AG04449 (cell line): ENCODE measurements at places on chromosomes 5 and 9.

DNA sequence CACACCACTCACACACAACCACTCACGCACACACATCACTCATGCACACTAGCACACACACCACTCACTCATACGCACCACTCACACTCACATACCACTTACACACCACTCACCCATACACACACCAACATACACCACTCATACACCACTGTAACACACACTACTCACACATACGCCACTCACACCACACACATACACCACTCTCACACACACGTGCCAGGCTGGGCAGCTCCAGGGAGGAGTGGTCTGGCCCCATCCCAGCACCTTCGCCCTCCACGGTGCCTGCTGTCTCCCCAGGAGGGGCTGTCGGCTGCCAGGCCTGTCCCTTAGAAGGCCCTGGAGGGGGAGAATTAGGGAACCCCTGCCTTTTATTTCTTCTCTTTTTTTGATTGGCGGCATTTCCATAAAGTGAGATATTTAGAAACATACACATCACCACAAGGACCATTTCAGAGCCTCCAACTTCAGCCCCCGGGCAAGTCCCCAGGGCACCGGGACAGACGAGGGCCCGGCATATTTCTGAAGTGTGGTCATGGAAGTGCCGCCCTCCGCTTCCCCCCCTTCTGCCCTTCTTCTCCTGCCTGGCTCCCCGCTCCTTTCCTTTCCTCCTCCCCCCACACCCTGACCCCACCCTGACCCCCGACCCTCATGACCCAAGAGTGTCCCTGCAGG lies 6.3 kb upstream of the ASB6 start:
- DNase-seq: no peak

- DNase-seq: no peak
Measured at GRCh38 chr5:124231230-124231629, 515.2 kb downstream of the ZNF608 start.

DNA sequence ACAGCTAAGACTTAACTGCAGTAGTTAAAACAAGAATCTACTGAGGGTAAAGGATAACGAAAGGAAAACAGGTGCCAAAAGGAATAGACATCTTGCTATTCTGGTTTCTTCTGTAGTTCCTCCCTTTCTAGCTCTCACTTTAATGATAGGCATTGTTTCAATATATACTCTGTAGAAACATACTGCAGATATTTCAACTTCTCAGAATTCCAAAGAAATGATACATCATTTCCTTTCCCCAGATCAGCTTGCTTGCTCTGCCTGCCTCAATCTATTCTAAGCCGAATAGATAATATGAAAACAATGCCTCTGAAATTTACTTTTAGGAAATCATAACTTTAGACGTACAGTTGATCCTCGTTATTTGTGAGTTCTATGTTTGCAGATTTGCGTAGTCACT lies 46.3 kb downstream of the ACO1 start:
- DNase-seq: no peak

- no peak for DNase-seq
Measured at GRCh38 chr9:127569886-127570401, 42.1 kb upstream of the STXBP1 start.

DNA sequence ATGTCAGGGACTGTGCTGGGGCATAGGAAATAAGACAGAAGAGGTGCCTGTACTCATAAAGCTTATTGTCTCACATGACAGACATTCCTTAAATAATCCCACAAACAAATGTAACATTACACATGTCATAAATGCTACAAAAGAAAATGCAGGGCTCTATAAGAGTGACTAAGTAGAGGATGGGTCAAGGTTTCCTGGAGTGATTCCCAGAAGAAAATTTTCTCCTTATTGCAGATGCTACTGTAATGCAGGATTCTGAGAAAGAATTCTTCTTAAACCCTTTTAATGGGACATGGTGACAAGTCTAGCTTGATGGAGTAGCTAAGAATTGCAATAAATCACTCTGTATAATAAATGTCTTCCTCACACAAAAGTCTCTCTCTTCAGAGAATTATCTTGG lies 55.7 kb downstream of the SH3TC2 start:
- DNase-seq: peak; percentile 49

- DNase-seq: no peak
Measured at GRCh38 chr9:101094686-101095085, 66.2 kb downstream of the PLPPR1 start.

GRCh38 chr5:115858396-115858795 lies 16.7 kb downstream of the AP3S1 start:
- DNase-seq: no peak

DNA sequence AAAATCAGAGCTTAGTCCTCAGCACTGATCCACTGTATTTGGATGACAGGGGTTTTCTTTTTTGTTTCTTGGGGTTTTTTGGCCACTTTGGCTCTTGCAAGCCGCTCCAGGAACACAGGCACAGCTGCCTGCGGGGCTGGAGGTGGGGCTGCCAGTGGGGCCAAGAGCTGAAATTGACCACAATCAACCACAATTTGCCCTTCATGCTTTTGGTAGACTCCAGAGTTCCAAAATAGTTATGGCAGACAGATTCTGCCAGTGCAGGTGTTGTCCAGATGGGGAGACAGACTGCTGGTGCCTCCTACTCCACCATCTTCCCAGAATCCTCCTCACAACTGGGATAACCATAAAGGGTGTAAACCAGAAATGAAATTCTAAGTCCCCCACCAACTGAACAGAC lies 36.5 kb downstream of the PLEKHG4B start:
- DNase-seq: no peak

- no peak for DNase-seq
Measured at GRCh38 chr9:5543875-5544702, 33.8 kb downstream of the PDCD1LG2 start.

DNA sequence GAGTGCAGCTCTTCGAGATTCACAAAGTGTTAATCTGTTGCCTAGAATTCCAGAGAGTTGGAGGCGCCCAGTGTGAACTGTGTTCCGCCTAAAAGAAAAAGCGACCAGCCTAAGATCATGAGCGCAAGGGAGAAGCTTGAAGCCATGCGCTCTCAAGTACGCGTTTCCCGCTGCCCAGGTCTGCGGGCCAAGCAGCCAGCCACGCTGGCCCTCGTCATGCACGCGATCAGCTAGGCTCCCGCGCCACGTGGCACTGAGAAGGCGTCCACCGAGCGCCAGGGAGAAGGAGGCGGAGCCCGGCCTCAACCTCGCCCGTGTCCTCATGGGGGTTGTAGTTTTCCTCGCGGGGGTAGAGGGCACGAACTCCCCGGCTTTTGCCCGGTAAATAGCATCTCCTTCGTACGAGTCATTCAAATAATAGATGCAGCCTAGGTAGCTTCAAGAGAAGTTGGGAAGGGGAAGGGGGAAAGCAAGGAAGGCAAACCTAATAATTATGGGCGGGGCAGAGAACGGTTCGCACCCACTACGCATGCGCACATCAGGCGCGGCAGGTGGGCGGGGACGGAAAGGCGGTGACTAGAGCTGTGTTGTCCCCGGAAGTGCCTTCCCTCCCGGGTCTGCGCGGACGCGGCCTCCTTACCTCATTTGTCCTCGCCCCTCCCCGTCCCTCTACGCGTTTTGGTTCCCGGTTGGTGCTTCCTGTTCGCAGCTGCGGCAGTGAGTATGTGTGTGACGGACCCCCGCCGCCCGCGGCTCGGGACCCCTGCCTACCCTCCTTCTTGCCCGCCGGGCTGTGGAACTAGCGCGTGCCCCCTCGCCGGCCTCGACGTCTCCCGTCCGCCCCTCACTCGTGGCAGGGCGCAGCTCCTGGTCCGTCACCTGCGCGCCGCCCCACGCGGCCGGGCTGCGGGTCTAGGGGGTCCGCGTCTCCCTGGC lies at the start of gene ZCCHC7:
Gene ZCCHC7, plus strand, starts transcription at position 668 of the 936 bp plus-strand sequence.
- peak; percentile 58 for DNase-seq

DNA sequence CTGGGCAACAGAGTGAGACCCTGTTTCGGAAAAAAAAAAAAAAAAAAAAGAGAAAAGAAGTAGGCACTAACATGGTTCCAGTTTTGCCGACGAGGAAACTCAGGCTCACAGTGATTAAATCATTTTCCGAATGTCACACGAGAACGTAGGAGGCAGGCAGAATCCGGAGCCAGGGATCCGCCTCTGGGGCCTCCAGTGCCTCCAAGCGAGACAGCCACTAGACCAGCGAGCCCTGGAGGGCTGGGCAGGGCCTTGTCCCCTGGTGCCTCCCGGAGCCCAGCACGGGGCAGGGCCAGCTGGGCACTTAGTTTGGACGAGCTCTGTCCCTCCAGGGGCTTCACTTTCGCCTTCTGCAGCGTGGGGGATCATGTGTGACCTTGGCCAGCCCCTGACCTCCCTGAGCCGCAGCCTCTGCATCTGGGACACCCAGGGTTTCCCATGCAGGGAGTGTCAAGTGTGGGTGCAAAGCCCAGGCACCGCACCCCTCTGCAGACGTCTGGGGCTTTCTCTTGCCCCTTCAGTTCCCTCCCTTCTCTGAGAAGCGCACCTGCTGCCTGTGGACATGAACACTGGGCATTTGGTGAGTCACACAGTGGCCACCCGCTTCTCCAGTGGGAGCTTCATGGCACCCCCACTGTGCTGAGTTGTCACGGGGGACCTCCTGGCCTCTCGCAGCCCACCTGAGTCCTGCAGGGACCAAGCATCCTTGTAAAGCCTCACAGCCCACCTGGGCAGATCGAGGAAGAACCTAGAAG lies 80.3 kb downstream of the RXRA start:
- DNase-seq: no peak

DNA sequence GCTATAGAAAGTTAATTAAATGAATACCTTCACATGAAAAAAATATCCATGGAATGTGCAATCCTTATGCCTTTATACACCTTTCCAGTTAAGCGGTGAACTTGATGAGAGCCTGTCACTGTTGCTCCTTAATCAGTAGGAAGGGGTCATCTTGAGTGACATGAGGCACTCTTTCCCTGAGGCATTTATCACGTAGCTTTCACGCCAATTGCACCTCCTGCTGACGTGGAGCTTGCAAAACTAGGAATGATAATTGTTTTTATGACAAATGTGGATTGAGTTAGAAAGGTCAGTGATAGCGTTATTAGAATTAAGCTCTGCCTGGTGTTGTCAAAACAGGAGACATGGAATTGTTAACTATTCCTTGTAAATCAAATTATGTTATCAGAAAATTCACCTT lies 79.7 kb downstream of the SLF1 start:
- DNase-seq: no peak

DNA sequence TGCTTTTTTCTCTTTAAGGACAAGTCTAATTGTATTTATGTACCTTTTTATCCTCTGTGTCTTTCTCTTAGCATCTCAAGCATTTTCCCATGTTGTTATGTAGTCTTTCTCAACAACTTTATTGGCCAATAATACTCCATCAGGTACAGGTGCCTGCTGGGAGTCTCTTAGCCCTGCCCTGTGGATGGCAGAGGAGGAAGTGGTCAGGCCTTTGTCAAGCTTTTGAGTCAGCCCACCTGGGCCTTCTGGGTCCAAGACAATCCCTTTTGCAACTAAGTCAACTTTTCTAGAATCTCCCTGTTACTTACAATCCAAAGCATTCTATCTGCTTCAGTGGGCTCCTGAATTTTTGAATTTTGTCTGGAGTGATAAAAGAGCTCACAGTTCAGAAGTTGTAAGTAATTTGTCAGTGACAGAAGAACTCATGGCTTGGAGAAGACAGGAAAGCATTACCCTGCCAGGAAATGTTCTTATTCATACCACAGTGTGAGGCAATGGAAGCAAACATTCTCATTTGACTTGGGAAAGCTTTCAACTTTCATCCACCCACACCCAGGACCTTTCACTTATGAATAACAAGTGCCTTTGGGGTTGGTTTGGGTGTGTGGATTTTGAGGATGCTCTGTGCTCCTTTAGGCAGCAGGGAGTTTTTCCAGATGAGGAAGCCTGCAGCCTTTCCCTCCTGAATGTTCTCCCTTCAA lies 200.0 kb upstream of the S1PR3 start:
- peak; percentile 63 for DNase-seq

DNA sequence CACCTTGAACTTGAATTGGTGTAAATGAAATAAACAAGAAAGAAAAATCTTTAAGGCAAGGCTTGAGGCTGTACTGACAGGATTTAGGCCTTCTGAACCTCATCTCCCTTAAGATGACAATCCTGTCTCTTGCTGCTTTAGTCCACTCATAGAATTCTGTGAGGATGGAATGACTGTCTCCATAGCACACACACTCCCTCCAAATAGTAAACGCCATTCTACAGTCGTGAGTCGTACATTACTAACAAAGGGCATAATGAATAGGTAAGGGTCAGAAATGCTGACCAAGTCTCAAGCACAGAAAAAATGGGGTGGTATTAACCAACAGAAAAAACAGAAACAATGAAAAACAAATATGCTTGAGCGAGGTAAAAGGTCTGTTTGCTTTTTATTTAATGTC lies 71.8 kb upstream of the SIMC1 start:
- no peak for DNase-seq
